Esophagus squamous epithelium (tissue), 5 donors: ENCODE measurements at places on chromosomes 5 and 9.

- no peak for DNase-seq
Measured at GRCh38 chr5:39650008-39650762, 225.4 kb upstream of the DAB2 start.

GRCh38 chr5:141853895-141854626, 24.1 kb downstream of the PCDH1 start:
- no peak for DNase-seq

GRCh38 chr9:111036429-111036789, 1.9 kb downstream of the LPAR1 start:
- no peak for DNase-seq

DNA sequence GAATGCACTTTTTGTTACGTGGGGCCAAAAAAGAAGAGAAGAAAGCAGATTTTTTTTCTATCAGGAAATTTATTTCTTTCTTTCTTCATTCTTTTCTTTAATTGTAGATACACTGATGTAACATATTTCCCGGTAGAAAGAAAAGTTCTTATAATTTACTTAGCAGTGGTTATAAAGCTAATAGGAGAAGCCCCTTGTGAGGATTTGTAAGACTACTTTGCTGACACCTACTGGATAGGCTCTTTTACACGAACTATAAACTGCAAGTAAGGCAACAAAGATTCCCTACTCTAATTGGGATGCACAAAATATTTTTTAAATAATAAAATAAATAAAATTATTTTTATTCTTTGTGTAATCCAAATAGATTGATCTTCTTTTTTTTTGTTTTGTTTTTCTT, 284.4 kb downstream of the DNAH5 start:
- DNase-seq, result no peak

DNA sequence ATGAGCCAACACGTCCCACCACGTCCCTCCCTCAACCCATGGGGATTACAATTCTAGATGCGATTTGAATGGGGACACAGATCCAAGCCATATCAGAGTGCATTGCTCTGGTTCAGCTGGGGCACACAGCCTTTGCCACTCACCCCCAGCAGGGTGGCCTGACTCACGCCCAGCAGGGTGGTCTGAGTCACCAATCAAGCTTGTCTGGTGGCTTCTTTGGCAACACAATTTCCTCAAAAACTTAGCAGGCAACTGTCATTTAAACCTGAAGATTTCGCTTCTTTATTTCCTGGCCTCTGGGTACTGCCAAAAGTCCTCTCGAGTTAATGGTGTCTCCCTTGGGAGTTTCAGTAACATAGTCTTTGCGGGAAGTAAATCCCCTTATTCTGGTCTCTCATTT, 16.3 kb upstream of the SEMA5A start:
- DNase-seq, result no peak
